ENCODE measurements at places on chromosomes 6 and 20. TPM values are rescaled to one million over a fixed set of nuclear protein-coding genes. Genes with fewer than 3 reads are reported as not detected.

The BHLHE23 gene
- total RNA-seq = not detected

The SLC22A2 gene
- total RNA-seq = not detected

DNA sequence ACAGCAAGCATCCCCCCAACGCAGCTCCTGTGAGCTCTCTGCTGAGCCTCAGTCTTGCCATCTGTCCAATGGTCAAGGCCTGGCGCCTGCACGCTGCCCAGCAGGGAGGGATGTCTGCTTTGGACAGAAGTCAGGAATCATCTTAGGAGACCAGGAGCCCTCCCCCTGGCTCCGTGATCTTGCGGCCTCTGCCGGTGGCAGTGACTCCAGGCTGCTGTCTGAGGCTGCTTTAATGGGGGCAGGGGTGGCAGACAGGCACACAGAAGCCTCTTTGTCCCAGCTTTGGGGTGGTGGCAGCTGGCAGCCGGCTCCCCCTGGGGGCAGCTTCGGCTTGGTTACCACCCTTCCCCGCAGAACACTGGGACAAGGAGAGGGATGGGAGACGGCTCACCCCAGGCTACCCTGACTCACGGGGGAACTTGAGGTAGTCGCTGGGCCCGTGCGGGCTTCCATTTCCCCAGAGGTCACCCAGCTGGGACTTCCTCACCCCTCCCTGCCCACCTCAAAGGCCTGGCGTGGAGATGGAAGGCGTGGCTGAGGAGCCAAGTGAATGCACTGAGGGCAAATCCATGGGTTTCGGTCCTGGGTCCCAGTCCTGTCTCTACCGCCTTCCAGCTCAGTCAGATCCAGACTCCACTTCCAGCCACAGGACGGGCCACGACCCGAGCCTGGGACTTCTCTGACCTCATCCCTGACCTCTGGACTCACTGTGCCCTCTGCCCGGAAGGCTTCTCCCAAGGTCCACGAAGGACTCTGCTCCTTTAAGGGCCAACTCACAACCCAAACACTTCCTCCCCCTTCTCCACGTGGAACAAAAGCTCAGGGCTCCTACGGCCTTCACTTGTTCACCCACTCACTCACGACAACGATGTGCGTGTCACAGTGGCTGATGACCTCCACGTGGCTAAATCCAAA, 14.8 kb downstream of the PEDS1 start:
- H3K27ac ChIP-seq = no peak overlapping the region
- H3K36me3 ChIP-seq = peaks cover 25% of the 10 kb centered on the region
- H3K4me1 ChIP-seq = peaks cover 26% of the 10 kb centered on the region
- no peak overlapping the region for H3K4me3 ChIP-seq
- no peaks in the 10 kb centered on the region for H3K27me3 ChIP-seq

DNA sequence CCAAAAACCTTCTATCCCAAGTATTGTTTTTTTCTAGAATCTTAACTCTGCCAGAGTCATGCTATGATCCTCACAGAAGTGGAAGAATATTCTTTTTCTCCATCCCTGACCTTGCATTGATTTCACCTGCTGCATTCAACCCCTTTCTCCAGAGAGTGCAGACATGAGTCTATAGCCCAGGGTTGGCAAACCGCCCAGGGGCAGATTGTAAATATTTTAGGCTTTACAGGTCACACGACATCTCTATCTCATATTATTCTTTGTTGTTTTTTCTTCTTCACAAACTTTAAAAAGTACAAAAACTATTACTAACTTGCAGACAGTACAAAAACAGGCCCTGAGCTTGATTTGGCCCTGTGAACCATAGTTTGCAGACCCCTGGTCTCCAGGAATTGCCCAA, 112.1 kb upstream of the ASF1A start:
- no peaks in the 10 kb centered on the region for H3K27me3 ChIP-seq
- peaks cover 11% of the 10 kb centered on the region for H3K4me1 ChIP-seq
- no peak overlapping the region for H3K27ac ChIP-seq
